Naive thymus-derived CD4-positive, alpha-beta T cell (primary cell): ENCODE measurements at places on chromosomes 3 and 15.
A peak's percentile ranks its signal among the peaks of the same experiment; 100 is the strongest.

DNA sequence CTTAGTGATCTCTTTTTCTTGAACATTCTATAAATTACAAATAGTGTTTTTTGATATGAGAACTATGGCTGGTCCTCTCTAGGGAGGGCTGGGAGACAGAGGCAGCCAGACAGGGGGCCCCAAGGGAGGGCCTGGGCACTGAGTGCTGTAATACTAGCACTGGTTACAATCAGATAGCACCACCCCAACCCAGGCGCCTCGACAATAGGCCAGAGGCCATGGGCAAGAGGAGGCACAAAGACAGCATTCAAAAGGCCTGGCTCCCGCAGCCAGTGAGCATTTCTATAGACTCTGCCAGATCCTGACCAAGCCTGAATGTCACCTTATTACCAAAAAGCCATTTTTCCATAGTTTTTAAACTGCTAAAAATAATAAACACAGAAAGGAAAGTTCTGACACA is 158.5 kb downstream of the THRB start:
- no peak for DNase-seq

DNA sequence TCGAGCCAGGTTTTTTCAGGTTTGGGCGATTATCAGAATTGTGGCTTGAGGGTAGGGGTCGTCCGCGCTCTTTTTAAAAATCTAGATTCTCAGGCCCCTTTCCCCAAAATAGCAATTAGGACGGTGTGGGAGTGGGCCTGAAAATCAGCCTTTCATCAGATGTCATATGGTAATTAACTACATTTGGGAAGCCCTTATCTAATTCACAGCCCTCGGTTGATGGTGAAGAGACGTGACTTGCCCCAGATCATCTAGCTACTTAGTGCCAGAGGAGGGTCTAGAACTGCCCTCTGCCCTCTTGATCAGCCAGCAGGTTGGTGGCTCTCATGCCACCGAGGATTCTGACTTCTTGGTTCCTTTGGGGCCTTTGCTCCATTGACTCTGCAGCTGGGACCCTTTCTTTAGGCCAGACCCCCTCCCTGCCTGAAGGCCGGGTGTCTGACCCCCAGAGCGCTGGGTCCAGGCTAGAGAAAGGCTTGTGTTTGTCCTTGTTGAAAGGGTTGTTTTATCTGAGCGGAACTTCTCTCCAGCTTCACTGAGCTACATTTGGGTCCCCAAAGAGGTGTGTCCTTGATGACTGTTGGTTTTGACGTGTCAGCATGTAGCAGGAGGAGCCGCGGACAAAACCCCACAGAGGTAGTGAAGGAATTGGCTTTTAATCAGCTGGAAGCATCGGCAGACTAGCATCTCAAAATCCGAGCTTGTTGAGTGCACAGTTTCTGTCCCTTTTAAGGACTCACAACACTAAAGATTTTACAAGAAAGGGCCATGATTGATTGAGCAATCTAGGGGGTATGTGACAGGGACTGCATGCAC is 857 bp downstream of the AEN start:
- peak; percentile 63 for DNase-seq

DNA sequence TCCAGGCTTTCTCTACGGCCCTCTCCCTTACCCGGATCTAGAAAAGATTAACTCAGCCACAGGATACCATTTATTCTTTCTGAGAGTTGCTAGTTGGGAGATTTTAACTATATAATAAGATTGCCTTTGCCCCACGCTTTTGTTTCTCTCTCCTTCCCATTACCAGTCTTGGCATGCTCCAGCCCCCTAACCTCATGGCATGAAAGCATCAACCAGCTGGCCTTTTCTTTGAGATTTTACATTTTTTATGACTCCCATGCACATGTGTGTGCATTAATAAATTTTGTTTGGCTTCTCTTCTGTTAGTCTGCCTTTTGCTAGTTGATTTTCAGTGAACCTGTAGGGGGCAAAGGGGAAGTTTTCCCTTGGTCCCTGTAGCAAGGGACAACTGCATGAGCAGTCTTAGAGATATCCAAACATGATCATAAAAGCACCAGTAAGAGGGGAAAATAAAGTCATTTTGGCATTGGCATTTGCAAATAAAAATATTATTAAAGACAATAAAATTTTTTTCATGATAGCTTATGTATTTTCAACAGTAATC is 73.6 kb downstream of the OXSM start:
- no peak for DNase-seq

GRCh38 chr3:14303336-14304100 is 98.9 kb upstream of the SLC6A6 start:
- DNase-seq, result no peak

GRCh38 chr3:173465112-173465511 is 67.6 kb downstream of the NLGN1 start:
- DNase-seq, result no peak
